ENCODE measurements at places on chromosomes 7 and 10.

GRCh38 chr7:10708447-10708846 is 265.2 kb upstream of the PHF14 start:
- no peak for DNase-seq

DNA sequence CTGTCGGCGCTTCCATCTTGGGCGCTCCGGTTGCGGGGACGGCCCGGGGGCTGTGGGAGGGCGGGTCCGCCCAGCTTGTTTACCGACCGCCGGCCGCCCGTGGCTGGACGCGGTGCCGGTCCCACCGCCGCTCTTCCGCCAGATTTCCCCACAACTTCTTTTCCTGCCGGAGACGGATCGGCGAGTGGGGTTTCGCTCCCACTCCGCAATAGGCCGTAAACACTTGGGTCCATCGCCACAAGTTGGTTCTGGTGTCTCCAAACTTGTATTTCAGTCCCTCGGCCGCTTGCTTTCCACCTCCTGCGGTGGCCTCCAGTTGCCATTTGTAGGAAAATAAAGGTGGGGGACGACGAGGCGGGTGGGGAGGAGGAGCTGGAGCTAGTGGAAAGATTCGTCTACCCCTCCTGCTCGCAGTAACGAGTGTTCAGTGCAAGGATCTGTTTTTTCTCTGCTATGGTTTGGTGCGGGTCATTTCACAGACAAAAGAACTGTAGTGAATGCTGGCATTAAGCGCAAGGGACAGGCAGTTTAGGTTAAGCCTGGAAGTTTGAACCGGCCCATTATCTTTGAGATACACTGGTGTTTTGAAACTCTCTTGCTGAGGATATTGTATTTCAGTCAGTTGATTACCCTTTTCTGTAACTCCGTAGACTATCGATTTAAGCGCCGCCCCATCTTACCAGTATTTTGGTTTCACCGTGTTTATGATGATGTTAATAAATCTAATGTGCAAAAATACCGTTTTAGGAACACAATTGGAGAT is 24.3 kb upstream of the ZRANB1 start:
- DNase-seq = peak; percentile 46

DNA sequence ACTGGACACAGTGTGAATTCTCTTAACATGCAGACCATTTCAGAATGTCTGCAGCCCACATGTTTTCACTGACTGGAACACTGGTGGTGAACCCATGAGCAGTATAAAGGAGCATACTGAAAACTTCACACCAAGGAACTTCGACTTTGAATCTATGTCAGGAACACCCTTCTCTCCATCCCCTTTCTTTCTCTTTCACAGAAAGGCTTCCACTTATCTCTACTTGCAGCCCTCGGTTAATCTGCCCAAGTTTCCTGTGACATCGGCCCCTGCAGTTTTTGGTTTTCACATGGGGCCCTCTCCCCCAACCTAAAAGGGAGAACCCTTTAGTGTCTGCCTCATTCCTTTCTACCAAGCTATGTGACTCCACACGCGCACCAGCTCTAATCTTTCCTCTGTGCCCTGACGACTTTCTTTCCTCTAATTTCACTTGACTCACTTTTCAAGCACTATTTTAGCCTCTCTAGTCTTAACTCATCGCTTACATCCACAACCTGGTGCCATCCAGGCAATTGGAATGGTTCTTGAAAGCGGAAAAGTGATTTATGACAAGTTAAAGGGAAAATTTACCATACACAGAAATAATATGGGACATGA is 70.1 kb downstream of the RELN start:
- no peak for DNase-seq

DNA sequence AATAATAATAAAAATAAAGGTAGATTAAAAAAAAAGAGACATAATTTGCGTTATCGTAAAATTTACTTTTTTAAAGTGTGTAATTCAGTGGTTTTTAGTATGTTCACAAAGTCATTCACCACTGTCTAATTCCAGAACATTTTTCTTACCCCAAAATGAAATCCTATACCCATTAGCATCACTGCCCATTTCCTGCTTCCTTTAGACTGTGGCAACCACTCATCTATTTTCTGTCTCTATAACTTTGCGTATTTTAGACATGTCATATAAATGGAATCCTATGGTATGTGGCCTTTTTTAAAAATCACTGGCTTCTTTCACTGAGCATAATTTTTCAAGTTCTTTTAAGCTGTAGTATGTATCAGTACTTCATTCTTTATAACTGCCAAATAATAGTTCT is 53.6 kb downstream of the KAT6B start:
- DNase-seq = peak; percentile 13

DNA sequence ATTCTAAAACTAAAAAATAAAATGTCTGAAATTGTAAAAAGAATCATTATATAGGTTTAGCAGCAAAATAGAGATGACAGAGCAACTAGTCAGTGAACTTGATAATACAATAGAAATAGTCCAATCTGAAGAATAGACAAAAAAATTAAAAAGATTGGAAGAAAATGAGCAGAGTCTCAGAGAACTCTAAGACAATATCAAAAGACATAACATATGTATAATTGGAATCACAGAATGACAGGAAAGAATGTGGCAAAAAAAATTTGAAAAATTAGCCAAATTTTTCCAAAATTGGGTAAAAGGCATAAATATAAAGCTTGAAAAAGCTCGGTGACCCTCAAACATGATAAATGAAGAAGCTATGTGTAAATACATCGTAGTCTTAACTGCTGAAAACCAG is 38.0 kb upstream of the CASD1 start:
- DNase-seq = no peak

DNA sequence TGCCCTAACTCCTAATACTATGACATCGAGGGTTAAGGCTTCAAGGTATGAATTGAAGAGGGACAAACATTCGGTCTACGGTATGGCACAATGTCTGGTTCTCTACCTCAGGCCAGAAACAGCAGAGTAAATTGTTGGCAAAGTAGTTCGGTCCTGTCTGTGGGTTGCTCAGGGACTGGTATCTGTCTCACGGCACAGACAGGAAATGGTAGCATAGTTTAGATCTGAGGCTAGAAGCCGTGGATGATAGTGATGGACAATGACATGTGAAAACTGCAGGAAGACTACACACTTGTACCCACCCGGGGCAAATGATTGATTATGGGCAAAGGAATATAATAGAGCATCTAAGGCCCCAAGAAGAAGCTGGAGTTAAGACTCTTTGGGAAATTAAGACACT is 106.2 kb downstream of the TWIST1 start:
- peak; percentile 42 for DNase-seq

- no peak for DNase-seq
Observed at GRCh38 chr10:10591715-10592341, 425.8 kb upstream of the CELF2 start.

GRCh38 chr10:132590752-132591121 is 53.1 kb downstream of the INPP5A start:
- DNase-seq = no peak

DNA sequence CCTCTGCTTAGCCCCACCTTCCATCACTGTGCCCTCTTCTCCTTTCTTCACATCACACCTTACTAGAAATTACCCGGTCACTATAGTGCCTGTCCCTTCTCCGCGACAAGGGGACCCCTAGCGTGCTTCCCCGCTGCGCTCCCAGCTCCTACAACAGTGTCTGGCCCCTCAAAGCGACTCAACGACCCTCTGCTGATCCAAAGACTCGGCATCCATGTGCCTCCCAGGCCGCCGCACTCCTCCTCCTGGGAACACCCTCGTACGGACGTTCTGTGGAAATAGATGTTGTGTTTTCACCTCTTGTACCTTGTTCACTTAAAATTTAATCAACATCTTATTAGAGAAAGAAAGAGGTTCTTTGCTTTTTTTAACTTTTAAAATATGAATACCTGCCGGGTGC is 463.5 kb downstream of the DNAJB6 start:
- no peak for DNase-seq

DNA sequence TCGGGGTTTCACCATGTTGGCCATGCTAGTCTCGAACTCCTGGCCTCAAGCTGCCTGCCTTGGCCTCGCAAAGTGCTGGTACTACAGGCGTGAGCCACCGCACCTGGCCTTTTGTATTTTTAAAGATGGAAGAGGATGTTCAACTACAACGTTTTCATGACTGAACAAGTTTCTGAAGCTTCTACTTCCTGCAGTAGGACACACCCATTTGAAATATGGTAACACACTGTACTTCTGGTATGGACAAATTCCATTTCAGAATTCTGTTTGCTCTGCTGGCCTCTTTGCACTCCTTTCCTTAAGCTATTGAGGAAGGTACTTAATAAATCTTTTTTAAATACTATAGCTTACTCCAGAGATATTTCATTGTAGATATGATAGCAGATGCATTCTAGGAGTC is 10.9 kb upstream of the CDK1 start:
- no peak for DNase-seq

DNA sequence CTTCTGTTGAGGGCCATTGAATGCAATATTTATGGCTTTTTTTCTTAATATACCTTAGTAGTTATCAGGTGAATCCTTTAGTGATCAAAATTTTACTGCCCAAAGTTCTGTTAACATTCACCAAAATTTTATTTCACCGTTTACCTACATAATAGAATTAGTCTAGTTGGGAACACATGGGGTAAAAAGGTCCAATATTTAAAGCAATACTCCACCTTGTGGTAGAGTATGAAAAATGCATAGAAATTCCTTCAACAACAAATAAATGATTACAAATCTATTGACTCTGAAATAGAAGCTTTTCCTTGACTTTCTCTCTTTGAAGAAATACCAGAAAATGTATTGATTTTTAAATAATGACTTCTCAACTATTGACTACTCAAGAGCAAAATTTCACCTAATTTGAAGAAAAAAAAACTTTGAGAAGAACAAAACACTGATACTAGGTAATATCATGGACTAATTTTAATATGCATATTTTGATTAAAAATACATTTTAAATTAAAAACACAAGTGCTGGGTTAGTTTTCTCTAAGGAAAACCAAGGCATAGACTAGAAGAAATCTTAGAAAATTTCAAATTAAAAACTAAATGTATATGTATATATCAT is 43.3 kb downstream of the POLR1F start:
- peak; percentile 58 for DNase-seq

DNA sequence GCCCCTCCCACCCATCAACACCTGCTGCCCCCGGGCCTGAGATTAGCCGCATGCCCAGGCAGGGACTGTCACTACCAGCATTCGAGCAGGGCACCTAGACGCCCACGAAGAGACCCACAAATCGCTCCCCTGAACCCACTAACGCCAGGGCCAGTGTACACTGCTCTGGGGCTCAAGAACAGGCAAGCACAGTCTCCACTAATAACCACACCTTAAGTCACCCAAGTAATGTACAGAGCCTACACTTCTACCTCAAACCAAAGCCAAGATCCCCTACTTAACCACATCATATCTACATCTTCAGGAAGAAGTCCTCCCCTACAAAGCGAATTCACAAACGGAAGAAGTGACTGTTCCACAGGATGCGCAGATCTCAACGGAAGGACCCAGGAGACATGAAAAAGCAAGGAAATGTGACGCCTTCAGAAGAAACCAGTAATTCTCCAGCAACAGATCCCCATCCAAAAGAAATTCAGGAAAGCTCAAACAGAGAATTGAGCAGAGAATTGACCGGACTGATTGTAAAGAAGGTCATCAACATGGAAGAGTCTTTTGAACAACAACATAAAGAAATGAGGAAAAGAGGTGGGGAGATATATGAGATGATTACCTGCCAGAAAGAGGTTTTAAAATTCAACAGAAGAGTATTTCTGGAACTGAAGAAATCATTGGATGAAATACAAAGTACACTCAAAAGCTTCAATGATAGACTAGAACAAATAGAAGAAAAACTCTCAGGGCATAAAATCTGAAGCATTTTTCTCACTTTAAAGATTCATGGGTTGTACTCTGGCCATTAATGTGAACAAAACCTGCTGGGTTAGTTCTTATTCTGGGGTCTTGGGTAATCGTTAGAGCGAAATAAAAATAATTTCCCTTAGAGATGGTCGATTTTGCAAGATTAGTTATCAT is 20.9 kb downstream of the IFT22 start:
- no peak for DNase-seq

DNA sequence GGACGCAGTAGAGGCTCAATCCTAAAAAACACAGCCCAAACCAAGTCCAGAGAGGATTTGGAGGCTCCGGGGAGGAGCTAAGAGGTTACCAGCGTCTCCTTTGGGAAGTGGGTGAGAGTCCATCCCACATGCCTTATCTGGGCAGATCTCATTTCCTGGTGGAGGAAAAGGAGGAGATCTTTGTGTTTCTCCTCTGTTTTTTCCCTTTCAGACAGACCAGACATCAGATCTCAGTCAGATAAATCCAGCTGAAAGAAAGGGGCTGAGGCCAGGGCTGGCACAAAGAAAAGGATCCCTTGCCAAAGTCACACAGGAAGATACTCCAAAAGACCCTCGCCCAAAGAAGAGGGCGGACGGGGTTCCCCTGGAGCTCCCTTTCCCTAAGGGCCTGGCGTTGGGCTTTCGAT is 58.3 kb upstream of the COMTD1 start:
- DNase-seq = no peak

DNA sequence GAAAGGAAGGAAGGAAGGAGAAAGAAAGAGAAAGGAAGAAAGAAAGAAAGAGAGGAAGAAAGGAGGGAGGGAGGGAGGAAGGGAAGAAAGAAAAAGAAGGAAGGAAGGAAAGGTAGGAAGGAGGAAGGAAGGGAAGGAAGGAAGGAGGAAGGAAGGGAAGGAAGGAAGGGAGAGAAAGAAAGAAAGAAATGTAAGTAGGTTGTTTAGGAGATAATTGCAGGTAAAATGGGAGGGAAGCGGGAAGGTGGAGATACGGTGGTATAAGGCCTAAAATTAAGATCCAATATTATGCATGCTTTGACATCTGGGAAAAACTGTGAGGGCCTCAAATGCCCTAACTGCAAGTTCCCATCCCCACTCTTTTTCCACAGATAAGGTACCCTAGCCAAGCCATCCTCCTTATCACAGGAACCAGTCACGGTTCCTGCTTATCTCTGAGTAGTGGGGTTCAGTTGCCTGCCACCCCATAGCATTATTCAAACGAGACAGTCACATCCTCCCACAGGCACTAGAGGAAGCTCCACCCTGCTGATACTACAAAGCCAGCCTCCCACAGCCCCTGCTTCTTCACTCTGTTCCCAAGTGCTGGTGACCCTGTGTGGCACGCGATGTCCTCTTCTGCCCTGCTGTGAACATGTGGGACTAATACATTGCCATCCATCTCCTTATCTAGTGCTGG is 28.7 kb downstream of the ST8SIA6 start:
- no peak for DNase-seq

GRCh38 chr10:123726381-123726780 is 60.2 kb downstream of the GPR26 start:
- no peak for DNase-seq

- DNase-seq = no peak
Observed at GRCh38 chr7:69418869-69419670, 179.2 kb upstream of the AUTS2 start.

- peak; percentile 87 for DNase-seq
Observed at GRCh38 chr7:16078076-16078952, 343.0 kb downstream of the CRPPA start.

DNA sequence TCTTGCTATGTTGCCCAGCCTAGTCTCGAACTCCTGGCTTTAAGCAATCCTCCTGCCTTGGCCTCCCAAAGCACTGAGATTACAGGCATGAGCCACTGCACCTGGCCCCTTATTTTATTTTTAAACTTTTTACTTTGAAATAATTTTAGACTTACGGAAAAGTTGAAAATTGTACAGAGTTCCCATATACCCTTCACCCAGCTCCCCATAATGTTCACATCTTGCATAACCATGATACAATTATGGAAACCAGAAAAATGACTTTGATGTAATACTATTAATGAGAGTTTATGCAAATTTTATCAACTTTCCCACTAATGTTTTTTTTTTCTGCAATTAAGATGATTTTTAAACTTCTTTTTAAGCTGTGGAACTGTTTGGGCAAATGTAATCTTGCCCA is 58.3 kb downstream of the CDH23 start:
- DNase-seq = no peak

- DNase-seq = no peak
Observed at GRCh38 chr7:100673942-100674410, 436 bp downstream of the GNB2 start.
